ENCODE measurements at places on chromosomes 13 and 19.

DNA sequence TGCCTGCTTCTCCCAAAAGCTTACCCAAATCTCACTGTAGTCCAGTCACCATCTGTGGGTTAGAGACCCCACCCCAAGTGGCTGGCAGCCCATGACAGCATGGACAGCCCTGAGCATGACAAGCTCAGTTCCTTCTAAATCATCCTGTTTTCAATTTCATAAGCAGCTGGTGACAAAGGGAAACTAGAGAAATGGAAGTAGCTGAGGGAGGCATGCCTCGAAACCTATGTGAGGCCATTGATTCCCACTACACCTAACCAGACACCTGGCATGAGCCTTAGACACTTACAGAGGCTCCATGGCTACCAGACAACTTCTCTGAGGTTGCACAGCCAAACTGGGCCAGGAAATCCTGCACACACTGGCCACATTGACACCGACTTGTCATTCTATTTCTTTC lies 56.2 kb downstream of the ABCC4 start:
- DNase-seq, result no peak

DNA sequence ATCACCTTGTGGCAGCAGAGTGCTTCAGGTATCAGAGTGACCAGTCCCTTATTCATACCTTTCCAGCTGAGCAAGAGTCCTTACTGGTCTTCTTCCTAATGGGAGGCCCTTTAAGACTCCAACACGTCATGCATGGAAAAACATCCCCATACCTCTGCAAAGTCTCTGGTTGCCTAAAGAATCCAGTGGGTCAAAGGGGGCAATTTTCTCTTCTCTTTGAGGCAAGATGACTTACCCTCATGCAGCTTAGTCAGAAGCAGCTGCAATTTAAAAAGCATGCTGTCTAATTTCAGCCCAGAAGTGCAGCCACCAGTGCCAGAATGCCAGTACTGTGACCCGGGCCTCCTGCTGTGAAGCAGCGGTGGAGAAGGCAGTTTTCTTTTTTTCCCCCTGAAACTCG lies 18.7 kb downstream of the PPP5C start:
- no peak for DNase-seq

- no peak for DNase-seq
Measured at GRCh38 chr19:49997709-49998108, 27.5 kb downstream of the VRK3 start.

DNA sequence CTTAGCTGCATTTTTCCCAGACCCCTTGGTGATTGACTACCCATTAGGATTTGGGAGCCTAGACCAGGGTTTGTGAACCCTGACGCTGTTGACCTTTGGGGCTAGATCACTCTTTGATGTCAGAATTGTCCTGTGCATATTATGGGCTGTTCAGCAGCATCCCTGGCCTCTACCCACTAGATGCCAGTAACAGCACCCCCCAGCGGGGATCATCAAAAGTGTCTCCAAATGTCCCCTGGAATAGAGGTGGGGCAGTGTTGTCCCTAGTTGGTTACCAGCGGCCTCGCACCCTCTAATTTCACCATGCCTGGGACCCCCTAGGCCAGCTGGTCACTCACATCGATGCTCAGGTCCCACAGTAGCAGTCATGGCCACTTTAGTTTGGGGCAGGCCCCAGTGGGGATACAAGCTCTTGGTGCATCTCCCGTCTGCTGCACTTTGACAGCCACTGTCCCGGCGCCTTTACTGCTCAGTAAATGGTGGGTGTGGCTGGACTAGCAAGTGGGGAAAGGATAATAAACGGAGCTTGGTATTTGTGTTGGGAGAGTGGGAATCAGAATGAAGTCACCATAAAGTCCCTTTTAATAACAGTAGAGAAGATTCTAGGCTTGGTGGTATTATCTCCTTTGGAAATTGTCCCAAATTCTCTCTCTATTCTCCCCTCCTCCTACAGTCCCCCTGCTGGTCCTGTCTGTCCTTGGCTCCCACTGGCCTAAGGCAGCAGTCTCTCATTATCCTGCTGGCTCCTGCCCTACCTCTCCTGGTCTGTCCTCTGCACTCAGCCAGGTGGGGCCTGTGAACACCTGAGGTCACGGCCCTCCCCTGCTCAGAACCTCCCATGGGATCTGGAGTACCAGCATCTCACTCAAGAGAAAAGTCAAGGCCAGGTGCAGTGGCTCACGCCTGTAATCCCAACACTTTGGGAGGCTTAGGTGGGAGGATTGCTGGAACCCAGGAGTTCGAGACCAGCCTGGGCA lies 80.6 kb downstream of the SIPA1L3 start:
- DNase-seq, result no peak

DNA sequence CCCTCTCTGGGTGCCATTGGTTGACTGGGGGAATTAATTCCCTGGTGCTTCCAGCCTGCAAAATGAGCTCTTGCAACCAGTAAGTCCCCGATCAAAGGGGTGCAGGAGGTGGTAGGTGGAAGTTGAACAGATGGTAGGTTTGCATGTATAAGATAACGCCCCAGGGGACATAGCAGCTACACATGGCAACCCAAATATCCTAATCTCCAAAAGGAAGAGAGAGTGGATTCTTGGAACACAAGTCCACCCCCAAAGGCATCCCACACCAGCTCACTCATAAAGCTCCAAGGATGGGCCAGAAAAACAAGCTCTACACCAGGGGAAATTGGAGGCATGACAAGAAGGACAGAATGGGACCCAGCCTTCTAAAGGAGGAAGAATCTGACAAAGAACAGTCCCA lies 4.8 kb downstream of the CD209 start:
- DNase-seq, result no peak

DNA sequence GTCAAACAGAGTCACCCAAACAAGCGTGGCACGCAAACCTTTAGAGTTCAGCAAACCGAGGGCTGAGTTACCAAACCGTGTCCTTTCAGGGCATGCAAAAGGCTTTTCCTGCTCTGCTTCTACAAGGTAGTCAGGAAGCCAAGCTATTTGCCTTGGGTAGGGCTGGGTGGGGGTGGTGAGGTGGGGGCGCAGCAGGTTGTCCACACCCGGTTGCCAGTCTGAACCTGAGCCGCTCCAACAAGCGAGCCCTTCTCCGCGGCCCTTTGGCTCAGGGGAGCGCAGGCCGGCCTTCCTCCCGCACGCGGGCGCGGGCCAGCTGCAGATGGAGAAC lies 347 bp upstream of the CLDN10 start:
- DNase-seq, result no peak

Data from non-pigmented ciliary epithelial cell (primary cell).